Naive thymus-derived CD8-positive, alpha-beta T cell (primary cell): ENCODE measurements at places on chromosomes 3 and 15. TPM values are rescaled to one million over a fixed set of nuclear protein-coding genes. Genes with fewer than 3 reads are reported as not detected.

DNA sequence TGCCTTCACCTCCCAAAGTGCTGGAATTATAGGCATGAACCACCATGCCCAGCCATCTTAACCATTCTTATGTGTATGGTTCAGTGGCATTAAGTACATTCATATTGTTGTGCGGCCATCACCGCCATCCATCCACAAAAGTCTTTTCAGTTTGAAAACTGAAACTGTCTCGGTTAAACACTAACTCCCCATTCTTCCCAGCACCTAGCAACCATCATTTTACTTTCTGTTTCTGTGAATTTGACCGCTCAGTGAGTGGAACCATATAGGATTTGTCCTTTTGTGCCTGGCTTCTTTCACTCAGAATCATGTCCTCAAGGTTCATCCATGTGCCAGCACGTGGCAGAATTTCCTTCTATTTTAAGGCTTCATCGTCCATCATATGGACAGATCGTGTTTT is 5.8 kb downstream of the MCM2 start:
- no peak overlapping the region for H3K27ac ChIP-seq
- no peak overlapping the region for H3K4me3 ChIP-seq

GRCh38 chr15:69232765-69233164 is 65.9 kb upstream of the PAQR5 start:
- H3K36me3 ChIP-seq, result peaks cover 11% of the 10 kb centered on the region
- H3K4me3 ChIP-seq, result no peak overlapping the region
- no peaks in the 10 kb centered on the region for H3K4me1 ChIP-seq
- H3K27ac ChIP-seq, result no peak overlapping the region
- no peaks in the 10 kb centered on the region for H3K27me3 ChIP-seq
- no peak for DNase-seq

DNA sequence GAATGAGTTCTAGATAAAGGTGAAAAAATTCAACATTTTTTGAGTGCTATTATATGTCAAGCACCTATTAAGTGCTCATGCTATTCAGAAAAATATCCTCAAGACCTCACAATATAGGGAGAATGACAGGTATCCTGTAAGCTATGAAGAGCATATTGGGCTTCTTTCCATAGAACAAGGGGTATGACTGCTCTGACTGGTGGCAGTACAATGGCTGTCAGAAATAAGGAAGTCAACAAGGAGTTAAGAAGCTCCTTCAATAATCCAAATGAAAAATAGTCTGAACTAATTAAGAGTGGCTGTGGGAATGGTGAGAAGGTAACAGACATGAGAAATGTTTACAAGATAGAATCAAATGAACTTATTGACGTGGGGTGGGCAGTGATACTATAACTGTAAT is 24.7 kb downstream of the NPTN start:
- H3K27ac ChIP-seq, result no peak overlapping the region
- peaks cover 20% of the 10 kb centered on the region for H3K4me1 ChIP-seq
- no peak overlapping the region for H3K4me3 ChIP-seq

DNA sequence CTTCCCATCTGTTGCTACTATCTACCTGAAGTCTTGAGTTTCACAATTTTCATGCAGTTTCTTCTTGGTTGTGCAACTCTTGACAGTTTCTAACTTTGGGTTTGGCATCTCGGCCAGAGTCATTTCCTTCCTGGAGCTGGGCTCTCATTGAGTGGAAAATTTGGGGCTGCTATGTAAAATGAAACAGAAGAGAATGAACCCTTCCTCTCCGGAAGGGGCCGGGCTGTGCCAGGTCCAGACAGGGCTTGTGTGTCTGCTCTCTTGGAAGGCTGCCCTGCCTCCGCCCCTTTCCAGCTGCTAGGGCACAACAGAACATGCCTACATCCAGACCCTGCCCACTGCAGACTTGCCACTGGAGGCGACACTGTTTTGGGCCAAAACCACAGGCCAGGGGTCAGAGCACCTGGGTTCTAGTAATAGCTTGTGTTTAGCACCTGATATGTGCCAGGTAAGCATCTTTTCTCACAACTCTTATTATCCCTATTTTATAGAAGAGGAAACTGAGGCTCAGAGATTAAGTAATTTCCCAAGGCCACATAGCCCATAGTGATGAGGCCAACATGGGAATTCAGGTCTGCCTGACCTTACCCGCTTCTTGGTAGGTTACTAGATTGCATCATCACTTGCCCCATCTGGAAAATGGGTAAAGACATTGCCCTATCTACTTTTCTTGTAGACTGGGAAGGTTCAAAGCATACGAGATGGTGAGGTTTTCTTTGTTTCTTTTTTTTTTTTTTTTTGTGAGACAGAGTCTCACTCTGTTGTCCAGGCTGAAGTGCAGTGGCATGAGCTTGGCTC is 25.0 kb downstream of the IRAK2 start:
- H3K27ac ChIP-seq, result peak overlapping the region; percentile 88
- H3K4me1 ChIP-seq, result peaks cover 55% of the 10 kb centered on the region
- no peaks in the 10 kb centered on the region for H3K27me3 ChIP-seq
- no peak for DNase-seq

- H3K27ac ChIP-seq, result no peak overlapping the region
- DNase-seq, result no peak
- no peaks in the 10 kb centered on the region for H3K27me3 ChIP-seq
- H3K4me3 ChIP-seq, result no peak overlapping the region
- H3K36me3 ChIP-seq, result no peaks in the 10 kb centered on the region
Measured at GRCh38 chr3:152071924-152072323, 196.8 kb upstream of the MBNL1 start.

- no peaks in the 10 kb centered on the region for H3K27me3 ChIP-seq
- H3K36me3 ChIP-seq, result no peaks in the 10 kb centered on the region
- DNase-seq, result no peak
- no peak overlapping the region for H3K27ac ChIP-seq
- H3K4me1 ChIP-seq, result peaks cover 5% of the 10 kb centered on the region
Measured at GRCh38 chr3:125160606-125161371, 51.8 kb downstream of the SLC12A8 start.

DNA sequence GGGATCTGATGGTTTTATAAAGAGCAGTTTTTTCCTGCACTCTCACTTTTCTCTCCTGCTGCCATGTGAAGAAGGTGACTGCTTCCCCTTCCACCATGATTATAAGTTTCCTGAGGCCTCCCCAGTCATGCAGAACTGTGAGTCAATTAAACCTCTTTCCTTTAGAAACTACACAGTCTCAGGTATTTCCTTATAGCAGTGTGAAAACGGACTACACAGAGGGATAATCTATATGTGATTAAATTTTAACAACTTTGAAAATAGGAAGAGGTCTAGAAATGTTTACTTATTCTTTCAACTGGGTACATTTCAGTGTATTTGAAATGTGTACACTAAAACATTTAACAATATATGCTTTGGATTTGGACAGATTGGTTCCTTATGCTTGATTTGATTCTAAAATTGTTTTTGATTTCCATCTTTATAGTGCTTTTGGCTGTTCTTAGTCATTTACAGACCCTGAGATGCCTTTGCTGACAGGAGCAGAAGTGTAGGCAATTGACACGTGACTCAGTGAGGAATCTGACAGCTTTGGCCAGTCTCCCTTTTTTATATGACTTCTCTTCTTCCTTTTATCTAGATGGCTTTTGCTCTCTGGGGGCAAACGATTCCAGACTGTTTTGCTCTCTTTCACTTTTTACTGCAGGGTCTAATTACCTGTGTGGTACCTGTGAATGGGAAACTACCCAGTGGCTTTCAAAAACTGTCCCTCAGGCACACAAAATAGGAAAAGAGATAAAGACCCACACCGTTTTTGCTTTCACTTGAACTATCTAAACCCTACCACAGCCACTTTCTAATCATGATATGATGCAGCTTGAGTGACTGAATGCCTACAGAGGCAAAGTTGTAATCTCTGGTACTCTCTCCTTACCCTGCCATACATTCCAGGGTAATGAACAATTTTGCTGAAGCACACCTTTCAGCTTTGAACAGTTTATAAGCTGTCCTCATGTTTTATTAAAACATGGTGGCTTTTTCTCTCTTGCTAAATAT is 422.6 kb downstream of the ROBO1 start:
- H3K36me3 ChIP-seq, result no peaks in the 10 kb centered on the region
- no peak overlapping the region for H3K4me3 ChIP-seq
- no peaks in the 10 kb centered on the region for H3K4me1 ChIP-seq
- H3K27ac ChIP-seq, result no peak overlapping the region

DNA sequence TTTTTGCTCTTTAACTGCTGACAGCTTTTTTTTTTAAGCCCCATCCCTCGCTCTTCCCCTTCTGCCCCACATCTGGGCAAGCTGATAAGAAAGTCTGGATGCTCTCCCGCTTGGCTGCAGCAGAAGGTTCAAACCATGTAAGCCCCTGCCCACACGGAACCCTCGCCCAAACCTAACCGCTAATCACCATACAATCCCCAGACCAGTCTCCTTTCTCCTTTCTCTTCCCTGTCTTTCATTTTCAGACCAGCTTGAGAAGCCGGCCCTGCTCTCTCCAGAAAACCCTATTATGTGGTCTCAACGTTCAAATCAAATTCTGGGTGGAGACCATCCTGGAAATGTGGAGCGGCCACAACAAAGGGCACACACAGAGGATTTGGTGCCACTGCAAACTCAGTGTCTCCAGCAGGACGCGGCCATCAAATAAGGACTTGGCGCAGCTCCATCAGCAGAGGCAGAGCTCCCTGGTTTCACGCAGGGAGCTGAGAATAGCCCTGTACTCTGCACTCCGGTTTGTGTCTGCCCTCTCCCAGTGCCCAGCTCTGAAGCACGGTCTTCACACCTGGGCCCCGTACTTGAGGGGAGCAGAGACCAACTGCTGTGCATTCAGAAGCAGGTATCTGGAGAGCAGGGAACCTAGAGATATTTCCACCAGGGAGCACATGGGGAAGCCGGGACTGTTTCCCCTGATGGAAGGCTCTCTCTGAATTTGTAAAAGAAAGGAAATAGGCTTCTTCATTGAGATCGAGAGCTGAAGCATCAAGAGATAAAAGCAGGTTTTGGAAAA is 92.6 kb downstream of the XXYLT1 start:
- H3K36me3 ChIP-seq, result peaks cover 21% of the 10 kb centered on the region
- peaks cover 19% of the 10 kb centered on the region for H3K4me1 ChIP-seq
- no peak overlapping the region for H3K4me3 ChIP-seq
- DNase-seq, result no peak

DNA sequence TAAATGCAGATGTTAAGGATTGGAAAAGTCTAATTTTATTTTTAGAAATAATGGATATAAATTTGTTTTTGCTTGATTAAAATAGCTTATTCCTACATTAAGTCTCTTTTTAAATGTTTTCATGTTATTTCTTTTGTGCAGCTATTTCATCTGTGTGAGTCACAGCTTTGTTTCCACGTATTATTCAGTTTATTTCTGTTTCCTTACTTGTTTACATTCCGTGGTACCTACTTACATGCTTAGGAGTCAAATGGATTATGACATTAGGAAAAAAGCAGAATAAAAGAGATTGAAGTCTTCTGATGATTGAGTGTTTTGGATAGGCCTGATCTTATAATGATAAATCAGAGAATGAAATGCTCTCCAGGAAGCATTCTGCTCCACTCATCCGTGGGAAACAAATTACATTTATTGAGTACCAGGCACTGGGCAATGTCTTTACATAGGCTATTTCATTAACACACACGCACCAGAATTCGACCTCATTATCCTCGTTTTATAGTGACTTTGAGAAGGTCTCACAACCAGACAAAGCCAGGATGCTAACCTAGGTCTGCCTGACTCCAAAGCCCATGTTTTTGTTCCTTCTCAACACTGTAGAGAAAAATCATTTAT is 38.1 kb upstream of the RASA2 start:
- peak overlapping the region; percentile 5 for H3K27ac ChIP-seq
- DNase-seq, result no peak
- H3K4me1 ChIP-seq, result peaks cover 2% of the 10 kb centered on the region
- peaks cover 17% of the 10 kb centered on the region for H3K36me3 ChIP-seq

Gene PPP1R14D
- not detected for total RNA-seq

Gene CHDH
- total RNA-seq, result 0.25 TPM

Gene PRSS50
- not detected for total RNA-seq

Gene CYP8B1
- total RNA-seq, result not detected
